ENCODE measurements at places on chromosomes 1 and 21. TPM values are rescaled to one million over a fixed set of nuclear protein-coding genes. Genes with fewer than 3 reads are reported as not detected.

The TFF2 gene
- not detected for total RNA-seq

The TSPEAR gene
- not detected for total RNA-seq

The SLC6A9 gene
- total RNA-seq: 4.7 TPM

The TRIM58 gene
- total RNA-seq: 5.7 TPM

The RYR2 gene
- total RNA-seq: 23.8 TPM

The USH2A gene
- total RNA-seq: under 0.01 TPM

The MFAP2 gene
- 5.9 TPM for total RNA-seq

The HCRTR1 gene
- 3.2 TPM for total RNA-seq

The PAQR6 gene
- 4.7 TPM for total RNA-seq

The EVA1C gene
- 1.5 TPM for total RNA-seq

The FAM43B gene
- total RNA-seq: 0.74 TPM

The SLC1A7 gene
- not detected for total RNA-seq

The BROX gene
- total RNA-seq: 37.6 TPM

The MMEL1 gene
- 7.6 TPM for total RNA-seq

The C1orf94 gene
- 0.25 TPM for total RNA-seq

All from temporal lobe (tissue), 4 donors.